Mesothelial cell of epicardium (in vitro differentiated cells): ENCODE measurements at places on chromosomes 3 and 15.
A peak's percentile ranks its signal among the peaks of the same experiment; 100 is the strongest.

- H3K27me3 ChIP-seq = no peaks in the 10 kb centered on the region
- H3K4me3 ChIP-seq = peak overlapping the region; percentile 95
- H3K36me3 ChIP-seq = no peaks in the 10 kb centered on the region
Measured at GRCh38 chr15:69161079-69161877, 843 bp downstream of the GLCE start.

DNA sequence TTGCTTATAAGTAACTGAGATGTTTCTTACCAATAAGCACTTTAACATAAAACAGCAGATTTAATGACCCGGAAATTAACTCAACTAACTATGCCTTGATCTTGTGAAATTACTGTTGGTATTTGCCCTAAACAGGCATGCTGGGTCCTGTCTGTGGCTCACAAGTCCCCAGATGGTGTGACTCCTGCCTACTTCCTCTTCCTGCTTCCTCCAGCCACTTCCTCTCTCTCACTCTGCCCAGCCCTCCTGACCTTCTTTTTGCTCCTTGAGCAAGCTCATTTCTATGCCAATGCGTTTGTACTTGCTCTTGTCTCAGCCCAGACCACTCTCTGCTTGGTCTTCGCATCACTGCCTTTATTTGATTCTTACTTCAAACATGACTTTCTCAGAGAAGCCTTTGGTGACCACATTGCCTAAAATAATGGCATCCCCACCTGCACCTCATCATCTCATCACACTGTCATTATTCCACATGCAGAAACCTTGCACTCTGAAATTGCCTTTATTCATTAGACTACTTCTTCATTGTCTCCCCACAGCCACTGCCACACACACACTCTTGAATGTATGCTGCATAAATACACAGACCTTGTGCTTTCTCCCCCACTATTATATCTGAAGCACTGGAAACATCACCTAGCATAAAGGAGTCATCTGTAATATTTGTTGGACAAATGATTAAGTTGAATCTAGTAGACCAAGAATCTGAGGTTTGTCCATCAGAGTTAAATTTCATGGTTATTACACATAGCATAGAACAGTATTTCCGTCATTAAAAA is 256.3 kb upstream of the SEMA6D start:
- no peak overlapping the region for H3K4me3 ChIP-seq
- peaks cover 16% of the 10 kb centered on the region for H3K4me1 ChIP-seq
- H3K27ac ChIP-seq = no peak overlapping the region
- H3K27me3 ChIP-seq = no peaks in the 10 kb centered on the region
- no peak for DNase-seq

DNA sequence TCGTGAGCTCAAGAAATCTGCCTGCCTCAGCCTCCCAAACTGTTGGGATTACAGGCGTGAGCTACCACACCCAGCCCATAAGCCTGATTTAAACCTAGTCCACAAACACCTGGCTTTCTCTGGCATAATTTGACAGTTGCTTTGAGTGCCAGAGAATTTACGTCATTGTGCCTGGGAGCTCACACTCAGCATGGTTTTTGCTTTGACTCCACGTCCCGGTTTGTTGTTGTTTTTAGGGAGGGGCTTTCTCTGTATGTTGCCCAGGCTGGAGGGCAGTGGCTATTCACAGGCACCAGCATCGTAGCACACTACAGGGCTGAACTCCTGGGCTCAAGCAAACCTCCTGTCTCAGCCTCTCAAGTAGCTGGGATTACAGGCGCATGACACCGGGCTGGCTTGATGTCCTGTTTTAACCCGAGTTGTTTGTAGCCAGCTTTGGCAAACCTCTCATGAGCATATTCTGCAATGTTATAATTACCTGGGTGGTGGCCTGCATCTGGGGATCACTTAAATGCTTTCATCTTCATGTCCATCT is 32.7 kb downstream of the CEMIP start:
- no peak overlapping the region for H3K4me3 ChIP-seq
- DNase-seq = no peak
- peaks cover 39% of the 10 kb centered on the region for H3K27me3 ChIP-seq
- no peaks in the 10 kb centered on the region for H3K4me1 ChIP-seq

- no peaks in the 10 kb centered on the region for H3K36me3 ChIP-seq
- H3K27ac ChIP-seq = no peak overlapping the region
- H3K4me1 ChIP-seq = no peaks in the 10 kb centered on the region
- no peak overlapping the region for H3K4me3 ChIP-seq
Measured at GRCh38 chr3:45763303-45763675, 33.0 kb downstream of the SLC6A20 start.

DNA sequence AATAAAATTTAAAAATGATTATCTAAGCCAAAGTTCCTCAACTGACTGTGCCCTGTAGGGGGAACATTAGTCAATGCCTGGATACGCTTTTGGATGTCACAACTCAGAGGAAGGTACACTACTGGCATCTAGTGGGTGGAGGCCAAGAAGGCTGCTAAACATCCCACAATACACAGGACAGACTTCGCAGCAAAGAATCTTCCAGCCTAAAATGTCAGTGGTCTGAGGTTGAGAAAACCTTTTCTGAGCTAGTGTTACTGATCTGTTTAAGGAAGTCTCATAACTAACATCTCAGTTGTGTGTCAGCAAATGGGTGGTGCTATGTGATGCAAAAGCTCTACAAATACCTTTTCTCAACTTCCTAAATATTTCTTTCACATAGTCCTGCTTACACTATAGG is 20.9 kb upstream of the LDHAL6B start:
- H3K27me3 ChIP-seq = no peaks in the 10 kb centered on the region
- no peak overlapping the region for H3K4me3 ChIP-seq
- no peak overlapping the region for H3K27ac ChIP-seq

GRCh38 chr3:180036092-180036670 is 556 bp downstream of the PEX5L start:
- H3K4me1 ChIP-seq = peaks cover 3% of the 10 kb centered on the region
- H3K27ac ChIP-seq = no peak overlapping the region
- peaks cover 90% of the 10 kb centered on the region for H3K27me3 ChIP-seq
- H3K4me3 ChIP-seq = peak overlapping the region; percentile 49
- no peaks in the 10 kb centered on the region for H3K36me3 ChIP-seq
- DNase-seq = no peak

GRCh38 chr15:92430069-92430440 is 36.4 kb downstream of the ST8SIA2 start:
- H3K36me3 ChIP-seq = peaks cover 2% of the 10 kb centered on the region
- no peak overlapping the region for H3K4me3 ChIP-seq
- no peaks in the 10 kb centered on the region for H3K4me1 ChIP-seq

GRCh38 chr3:149969940-149970715 is 567 bp downstream of the PFN2 start:
- H3K4me3 ChIP-seq = peak overlapping the region; percentile 93
- H3K36me3 ChIP-seq = peaks cover 10% of the 10 kb centered on the region

- peaks cover 12% of the 10 kb centered on the region for H3K4me1 ChIP-seq
- H3K27ac ChIP-seq = peak overlapping the region; percentile 31
- H3K27me3 ChIP-seq = no peaks in the 10 kb centered on the region
- H3K4me3 ChIP-seq = no peak overlapping the region
- no peak for DNase-seq
Measured at GRCh38 chr3:35254917-35255316, 384.4 kb upstream of the ARPP21 start.
